ENCODE measurements at places on chromosomes 2 and 18.

DNA sequence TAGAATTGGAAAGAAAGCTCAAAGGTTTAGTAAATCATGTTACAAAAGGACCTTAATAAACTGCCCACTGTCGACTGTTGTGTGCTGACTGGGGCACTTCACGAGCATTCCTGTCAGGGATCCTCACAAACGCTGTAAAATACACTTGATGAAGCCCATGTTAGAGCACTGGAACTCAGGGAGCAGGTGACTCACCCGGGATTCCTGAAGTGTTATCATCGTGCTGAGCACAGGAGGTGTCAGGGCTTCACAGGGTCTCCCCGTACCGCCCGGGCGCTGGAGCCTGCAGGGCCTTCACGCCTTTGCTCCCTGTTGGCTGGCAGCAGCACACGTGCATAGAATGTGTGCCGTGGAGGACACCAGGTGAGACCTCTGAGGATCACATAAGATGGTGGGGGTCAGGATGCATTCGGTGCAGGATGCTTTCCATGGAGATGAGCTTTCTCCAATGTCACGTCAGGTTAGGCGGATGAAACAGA lies 187.3 kb downstream of the SNTG2 start:
- no peak for DNase-seq

DNA sequence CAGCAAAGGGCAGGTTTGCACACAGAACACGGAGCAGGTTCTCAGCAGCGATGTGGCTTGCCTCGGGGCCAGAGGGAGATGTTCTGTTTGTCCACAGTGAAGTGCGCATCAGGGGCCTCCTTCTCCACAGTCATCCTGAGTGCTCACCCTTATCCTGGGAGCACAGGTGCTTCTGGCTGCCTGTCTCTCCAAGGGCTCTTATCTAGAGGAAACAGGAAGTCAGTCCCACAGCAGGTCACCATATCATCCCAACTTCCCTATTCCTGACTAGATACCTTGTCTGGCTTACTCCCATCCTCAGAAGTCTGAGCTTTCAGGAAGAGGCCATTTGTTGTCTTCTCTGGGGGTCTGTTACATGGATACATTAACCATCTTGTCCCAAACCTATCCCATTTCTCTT lies at the start of gene CD207:
Gene CD207, minus strand, starts transcription at position 174 of the 400 bp plus-strand sequence. Its CDS starts 40 bp downstream, at position 134.
- no peak for DNase-seq

- no peak for DNase-seq
These were observed 5.2 kb downstream of the ZNF638 start for GRCh38 chr2:71336802-71337201.

DNA sequence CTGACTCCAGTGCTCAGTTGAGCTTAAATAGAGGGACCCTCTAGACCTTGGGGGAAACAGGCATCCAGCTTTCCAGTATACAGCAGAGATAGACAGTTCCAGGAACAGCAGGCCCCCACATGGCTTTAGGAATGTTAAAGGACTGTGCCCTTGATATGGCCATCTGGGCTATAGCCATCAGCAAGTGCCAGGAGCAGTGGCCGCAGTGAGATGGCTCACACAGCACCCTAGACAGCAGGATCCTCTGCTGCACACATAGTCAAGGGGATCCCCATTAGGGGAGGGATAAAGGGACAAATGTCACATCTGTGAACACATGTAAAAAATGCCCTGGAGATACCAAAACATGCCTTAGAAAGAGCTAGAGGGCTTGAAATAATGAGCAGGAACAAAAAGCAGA lies 213.4 kb downstream of the PTH2R start:
- DNase-seq, result no peak

DNA sequence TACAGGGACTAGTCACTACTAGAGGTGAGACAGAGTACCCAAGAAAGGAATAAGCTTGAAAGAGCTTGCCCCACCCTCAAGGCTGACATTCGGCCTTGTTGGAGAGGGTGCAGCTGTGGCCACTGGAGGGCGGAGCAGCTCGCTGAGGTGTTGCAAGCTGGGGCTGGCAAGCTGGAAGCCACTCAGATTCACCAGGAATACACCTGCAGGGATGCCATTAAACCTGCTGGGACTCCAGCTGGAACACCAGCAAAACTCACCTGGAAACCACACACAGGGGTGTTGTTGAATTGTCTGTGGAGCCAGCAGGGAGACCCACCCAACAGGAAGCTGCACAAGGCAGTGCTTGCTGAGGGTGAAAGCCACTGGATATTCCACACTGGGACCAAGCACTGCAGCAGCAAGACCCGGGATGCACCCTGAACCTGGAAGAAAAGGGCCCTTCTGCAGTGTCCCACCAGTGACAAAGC lies 26.1 kb downstream of the KCTD18 start:
- DNase-seq, result no peak

DNA sequence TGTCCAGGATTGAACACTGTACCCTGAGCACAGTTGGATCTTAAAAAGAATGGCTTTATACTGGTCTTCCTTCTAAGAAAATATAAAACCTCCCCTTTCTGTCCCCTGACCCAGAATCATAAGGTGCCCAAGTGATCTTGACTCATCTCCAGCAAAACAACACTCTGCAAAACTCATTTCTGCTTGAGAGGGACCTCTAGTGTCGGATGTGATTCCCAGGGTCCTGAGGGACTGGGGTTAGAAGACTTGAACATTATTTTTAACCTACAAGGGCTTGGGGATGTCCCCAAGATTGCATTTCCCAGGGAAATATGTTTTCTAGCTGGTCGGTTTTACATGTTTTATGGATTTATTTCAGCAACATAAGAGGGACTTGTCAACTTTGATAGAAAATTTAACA lies 1318.5 kb upstream of the CELF4 start:
- no peak for DNase-seq

DNA sequence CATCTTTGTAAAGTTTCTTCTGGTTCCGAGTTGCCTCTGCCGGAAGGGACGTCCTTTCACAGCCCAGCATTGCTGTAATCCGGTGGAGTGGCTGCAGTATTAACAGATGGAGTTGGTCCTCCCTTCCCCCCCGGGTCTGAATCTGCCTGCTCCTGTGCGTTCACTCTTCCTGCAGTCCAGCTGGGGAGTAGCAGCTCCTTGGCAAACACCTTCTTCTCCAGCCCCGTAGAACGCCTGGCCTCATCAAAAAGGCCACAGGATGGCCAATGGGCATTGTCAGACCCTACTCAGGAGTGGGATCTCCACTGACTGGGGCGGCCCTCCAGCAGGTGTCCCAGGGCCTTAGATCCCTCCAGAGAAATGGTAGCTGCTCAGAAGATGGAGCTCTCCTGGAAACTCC lies 234.0 kb downstream of the FAM210A start:
- DNase-seq, result no peak

DNA sequence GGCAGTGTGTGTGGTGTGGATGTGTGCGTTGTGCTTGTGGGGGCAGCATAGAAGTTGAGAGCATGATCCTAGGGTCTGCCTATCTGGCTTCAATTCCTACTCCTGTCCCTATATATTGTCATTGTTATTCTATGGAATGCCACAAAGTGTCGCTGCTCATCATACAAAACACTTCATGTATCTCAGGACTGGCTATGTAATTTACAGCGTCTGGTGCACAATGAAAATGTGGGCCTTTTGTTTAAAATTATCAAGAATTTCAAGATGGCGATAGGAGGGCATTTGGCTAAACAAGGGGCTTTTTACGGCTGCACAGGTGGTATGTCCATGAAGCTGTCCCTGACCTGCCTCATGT lies 3.4 kb downstream of the SERPINB2 start:
- no peak for DNase-seq

DNA sequence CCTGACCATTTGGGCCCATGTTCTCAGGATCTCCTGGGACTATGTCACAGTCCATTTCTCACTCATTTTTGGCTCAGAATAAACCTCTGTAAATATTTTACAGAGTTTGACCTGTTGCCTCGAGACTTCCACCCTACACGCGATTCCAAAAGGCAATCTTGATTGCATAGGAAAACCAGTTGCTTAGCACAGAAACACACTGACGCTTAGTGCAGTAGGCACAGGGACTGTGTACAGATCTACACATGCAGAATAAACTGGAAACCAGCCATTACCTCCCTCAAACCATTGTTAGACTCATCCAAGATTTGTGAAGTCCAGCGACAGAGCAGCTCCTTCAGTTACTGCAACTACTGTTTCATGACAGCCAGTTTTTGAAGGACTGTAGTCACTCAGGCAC lies 73.0 kb downstream of the NCKAP5 start:
- no peak for DNase-seq

DNA sequence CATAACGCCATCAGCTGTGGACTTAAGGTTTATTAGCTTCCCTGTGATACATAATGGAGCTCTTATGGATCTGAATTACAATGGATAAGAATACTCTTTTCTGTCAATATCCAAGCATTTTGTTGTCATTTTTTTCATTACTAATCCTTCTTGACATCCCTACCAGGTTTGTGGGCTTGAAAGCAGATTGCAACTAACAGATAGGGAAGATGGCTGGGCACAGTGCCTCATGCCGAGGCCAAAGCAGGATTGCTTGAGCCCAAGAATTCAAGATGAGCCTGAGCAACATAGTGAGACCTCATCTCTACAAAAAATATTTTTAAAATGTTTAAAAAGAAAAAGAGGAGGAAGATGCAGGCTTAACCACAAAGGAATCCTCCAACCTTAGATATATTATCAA lies 42.4 kb downstream of the ASXL2 start:
- no peak for DNase-seq

GRCh38 chr2:85367180-85367579 lies 12.6 kb downstream of the ELMOD3 start:
- no peak for DNase-seq

DNA sequence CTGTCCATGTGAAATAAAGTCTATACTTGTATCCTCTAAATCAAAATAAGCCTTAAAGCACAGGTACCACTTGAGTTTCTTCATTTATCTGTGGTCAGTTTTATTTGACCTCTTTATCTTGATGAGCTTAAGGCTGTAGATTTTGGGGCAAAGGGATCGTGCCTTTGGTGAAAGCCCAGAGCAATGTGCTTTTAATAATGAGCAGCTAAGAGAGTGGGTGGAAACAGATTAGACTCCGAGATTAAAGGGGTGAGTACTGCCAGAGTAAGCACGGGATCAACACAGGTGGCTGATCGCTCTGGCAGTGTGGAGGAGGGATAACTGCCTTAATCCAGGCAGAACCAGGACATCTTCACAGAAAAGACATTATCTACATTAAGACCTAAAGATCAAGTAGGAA lies 280.4 kb downstream of the TDRD15 start:
- no peak for DNase-seq

GRCh38 chr2:174683392-174683759 lies 80.9 kb downstream of the CHRNA1 start:
- no peak for DNase-seq

DNA sequence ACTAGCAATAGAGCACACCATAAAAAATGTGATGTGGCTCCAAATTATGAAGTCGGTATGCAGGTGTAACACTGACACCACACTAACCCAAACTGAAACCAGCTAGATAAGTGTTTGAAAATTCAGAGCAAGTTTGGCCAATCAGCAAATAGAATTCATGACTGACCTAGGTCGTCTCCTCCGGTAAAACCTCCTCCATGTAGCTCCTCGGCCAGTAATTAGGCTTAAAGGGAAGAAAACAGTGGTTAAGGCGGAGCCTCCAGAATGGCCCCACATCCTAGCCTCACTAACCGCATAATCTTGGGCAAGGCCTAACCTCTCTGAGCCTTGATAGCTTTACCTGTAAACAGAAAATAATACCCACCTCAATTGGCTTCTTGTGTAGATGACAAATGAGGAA lies 30.1 kb downstream of the C1D start:
- DNase-seq, result no peak

DNA sequence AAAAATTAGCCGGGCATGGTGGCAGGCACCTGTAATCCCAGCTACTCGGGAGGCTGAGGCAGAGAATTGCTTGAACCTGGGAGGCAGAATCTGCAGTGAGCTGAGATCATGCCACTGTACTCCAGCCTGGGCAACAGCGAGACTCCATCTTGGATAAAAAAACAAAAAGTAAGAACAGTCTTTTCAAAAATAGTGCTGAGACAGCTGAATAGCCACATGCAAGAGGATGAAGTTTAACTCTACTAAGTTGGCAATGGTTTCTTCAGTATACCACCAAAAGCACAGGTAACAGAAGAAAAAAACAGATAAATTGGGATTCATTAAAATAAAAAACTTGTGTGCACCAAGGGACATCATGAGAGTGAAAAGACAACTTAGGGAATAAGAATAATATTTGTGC lies 112.4 kb downstream of the HS6ST1 start:
- DNase-seq, result no peak

- no peak for DNase-seq
These were observed 81.6 kb downstream of the EPB41L3 start for GRCh38 chr18:5462227-5462626.

- DNase-seq, result no peak
These were observed at the start of gene THSD7B for GRCh38 chr2:136765256-136766072. THSD7B (plus strand) TSS chr2:136765545; CDS start chr2:136882179, 116,634 bp downstream.

DNA sequence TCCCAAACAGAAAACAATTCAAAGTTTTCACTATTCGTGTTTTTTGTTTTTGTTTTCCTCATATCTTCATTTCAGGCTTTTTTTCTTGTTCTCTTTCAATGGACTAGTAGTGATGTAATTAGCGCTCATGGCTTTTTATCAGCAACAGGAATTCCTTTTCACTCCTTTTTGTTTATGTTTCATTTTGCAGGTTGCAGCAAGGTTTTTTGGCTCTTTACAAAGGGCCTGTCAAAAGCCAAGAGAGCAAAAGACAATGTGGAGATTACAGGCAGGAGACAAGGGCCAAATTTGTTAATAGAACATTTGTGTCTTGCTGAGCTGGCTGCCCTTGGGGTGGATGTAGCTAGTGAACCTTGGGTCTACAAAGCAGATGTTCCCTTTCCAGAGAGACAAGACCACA lies 467.4 kb upstream of the CDH20 start:
- no peak for DNase-seq

GRCh38 chr2:71592181-71592711 lies 138.9 kb downstream of the DYSF start:
- DNase-seq, result no peak

DNA sequence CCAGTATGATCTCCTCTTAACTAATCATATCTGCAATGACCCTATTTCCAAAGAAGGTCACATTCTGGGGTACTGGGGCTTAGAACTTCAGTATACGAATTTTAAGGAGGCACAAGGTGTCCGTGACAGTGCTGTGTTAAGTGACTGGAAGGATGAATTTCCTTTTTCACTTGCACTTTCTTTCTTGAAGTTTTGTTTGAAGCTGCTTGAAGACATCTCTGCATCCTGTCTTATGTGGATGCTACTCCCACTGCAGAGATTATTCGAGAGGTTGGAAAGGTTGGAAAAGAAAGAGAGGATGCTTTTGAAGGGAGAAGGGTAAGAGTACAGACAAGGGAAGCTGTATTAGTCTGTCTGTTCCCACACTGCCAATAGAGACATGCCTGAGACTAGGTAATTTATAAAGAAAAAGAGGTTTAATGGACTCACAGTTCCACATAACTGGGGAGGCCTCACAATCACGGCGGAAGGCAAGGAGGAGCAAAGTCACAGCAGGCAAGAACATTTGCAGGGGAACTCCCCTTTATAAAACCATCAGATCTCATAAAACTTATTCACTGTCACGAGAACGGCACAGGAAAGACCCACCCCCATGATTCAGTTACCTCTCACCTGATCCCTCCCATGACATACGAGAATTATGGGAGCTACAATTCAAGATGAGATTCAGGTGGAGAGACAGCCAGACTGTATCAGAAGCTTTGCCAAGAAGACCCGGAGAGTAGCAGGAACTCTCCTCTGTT lies 3.6 kb upstream of the RNF144A start:
- no peak for DNase-seq

GRCh38 chr2:174764280-174765255 lies at the start of gene CHRNA1:
CHRNA1 (minus strand) TSS chr2:174764472; CDS start chr2:174764394, 78 bp downstream.
- no peak for DNase-seq

GRCh38 chr2:6749962-6750361 lies 115.7 kb downstream of the CMPK2 start:
- no peak for DNase-seq

GRCh38 chr18:50803592-50803991 lies 16.2 kb downstream of the MRO start:
- DNase-seq, result no peak

All from stimulated activated CD8-positive, alpha-beta memory T cell treated with anti-CD3 and anti-CD28 coated beads, Interleukin-15, amount 100 ng/mL, for 24 hours (primary cell).